NCI-H1930 (cell line): ENCODE measurements at places on chromosomes 12 and 14.

DNA sequence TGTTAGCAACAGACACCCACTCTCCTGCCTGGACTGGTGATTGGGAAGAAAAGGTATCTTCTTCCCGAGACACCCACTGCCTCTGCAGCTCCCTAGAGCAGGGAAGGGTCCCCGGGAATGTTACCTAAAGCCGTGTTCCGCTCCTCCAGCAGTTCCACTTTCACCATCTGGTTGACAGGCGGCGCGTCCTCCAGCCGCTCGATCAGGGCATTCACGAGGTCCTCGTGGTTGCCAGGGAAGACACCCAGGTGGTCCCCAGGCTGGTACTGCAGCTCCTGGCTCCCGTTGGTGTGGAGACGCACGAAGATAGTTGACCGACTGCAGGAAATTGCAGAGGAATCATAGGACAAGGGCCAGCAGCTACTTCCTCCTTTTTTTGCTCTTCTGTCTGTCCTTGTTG, 44.2 kb upstream of the FBXO21 start:
- no peak for DNase-seq

DNA sequence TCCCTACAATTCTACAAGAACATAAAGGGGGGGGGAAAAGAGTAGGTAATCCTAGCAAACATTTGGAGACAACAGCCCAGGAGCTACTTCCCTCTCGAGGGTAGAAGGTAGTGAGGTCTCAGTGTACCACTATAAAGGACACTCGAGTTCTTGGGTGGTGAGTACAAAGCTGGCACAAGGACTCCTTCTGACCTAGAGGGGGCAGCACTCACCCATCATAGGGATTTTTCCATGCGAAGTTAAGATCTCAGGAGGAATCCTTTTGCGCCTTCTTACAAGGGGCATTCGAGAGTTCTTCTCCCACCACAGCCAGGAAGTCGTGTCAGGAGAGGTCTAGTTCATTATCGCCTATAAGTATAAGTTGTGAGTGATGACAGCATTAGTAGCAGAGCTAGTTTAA, 200.2 kb upstream of the RBM19 start:
- no peak for DNase-seq

- no peak for DNase-seq
Measured at GRCh38 chr14:76909266-76909665, 83.1 kb downstream of the LRRC74A start.

DNA sequence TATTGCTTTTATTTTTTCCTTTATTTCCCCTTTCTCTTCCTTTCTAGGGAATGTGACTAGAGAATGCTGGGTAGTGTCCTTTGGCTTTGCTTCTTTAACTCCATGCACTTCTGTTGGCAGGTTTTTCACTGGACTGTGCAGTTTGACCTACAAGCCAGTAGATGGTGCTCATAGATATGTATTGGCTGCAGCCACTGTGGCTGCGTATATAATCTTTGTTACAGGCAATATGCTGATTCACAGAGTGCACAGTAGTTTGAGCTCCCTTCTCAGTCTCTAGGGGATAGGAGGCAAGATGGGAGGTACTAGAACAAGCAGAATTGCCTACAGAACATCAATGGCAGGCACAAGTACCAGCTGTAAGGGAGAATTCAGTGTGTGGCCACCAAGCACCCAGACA, 503.5 kb downstream of the LRFN5 start:
- DNase-seq: no peak

DNA sequence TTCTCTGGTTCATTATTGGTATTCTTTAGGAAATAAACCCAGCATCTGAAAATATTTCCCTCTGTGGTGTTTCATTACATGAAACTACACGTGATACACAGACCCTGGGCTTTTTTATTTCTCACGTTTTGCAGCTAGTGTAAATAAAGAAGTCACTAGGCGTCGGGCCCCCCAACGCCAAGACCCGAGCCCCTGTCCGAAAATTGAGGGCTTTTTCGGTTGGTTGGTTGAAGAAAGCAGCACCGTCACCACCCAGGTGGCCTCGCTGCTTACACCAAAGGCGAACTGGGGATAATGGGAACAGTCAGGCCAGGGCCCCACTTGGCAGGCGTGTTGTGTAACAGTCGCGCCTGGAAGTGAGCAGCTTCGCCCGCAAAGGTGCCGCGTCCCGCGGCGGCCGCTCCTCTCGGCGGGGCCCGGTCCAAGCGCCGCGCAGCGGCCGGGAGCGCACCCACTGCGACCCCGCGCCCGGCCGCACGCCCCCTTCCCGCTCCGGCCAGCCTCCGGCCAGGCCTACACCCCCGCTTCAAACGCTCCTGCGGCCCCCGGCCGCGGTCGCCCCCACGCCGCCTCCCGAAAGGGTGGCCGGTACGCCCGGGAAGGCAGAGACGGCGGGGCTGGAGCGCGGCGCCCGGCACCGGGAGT, 1.2 kb downstream of the DUSP16 start:
- DNase-seq: peak; percentile 44

DNA sequence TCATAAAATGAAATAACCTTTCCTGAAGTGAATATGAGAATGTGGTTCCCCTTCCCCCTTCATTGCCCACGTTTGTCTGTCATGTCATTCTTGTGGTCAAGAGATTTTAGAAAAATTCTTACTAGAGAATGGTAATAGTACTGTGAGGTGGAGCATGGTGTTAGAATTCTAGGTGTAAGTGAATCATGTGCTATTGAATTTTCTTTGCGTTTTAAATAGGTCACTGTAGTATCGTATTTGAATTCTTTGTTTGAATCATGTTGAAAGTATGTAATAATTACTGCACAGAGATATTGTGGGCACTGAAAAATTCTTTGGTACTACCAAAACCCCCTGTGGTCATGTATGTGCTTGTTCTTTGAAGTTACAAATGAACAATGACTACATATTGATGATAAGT, 49.9 kb downstream of the FUT8 start:
- no peak for DNase-seq

DNA sequence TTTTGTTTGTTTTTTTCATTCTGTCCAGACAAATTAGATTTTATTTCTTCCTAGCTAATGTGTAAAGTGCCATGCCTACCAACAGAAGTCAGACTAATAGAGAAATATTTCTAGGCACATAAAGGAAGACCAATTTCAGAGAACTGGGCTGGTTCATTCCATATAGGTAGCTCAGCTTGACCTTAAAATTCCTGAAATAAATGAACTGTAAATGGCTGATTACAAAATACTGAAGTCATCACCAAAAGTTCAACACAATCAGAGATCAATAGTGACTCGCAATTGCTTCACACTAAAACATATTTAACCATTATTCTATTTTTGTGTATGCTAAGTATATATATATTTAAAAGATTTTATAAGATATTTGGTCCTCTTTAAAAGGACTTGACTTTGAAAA, 34.2 kb downstream of the PTPRB start:
- DNase-seq: no peak
